Fibroblast of skin of right quadriceps (primary cell): ENCODE measurements at places on chromosomes 7 and 10.

GRCh38 chr7:32506266-32507054 lies 11.2 kb downstream of the AVL9 start:
- peak; percentile 93 for DNase-seq

- DNase-seq, result peak; percentile 90
These were observed 254.1 kb downstream of the TNS3 start for GRCh38 chr7:47327698-47328391.

- no peak for DNase-seq
These were observed 176.1 kb upstream of the SEMA3C start for GRCh38 chr7:81094952-81095351.

- no peak for DNase-seq
These were observed 216.8 kb upstream of the ZNF32 start for GRCh38 chr10:43865265-43866135.

- DNase-seq, result no peak
These were observed 10.3 kb downstream of the TECPR1 start for GRCh38 chr7:98241674-98242241.

- no peak for DNase-seq
These were observed 151.5 kb downstream of the WDR11 start for GRCh38 chr10:121002586-121003205.

DNA sequence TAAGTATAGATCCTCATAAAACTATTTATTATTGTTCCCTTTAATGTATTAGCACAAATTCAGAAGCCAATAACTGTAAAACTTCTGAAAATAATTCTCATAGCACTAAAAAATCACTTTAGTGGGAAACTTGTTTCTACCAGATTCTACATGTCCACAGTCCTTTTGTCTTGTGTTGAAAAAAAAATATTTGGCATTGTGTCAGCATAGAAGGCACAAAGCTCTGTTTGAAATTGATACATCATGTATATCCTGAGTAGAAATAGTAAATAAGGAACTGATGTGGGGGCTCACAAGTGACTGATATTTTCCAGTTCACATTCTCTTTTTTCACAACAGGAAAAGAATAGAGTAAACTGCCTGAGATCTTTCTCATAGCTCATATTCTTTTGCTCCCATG lies 134.6 kb downstream of the GRM3 start:
- no peak for DNase-seq
